Mammary epithelial cell (primary cell): ENCODE measurements at places on chromosomes 1 and 21. TPM values are rescaled to one million over a fixed set of nuclear protein-coding genes. Genes with fewer than 3 reads are reported as not detected.

CIART gene
- 7.7 and 8.1 TPM in 2 replicates for total RNA-seq

AADACL3 gene
- total RNA-seq = not detected in 2 replicates

PIGR gene
- total RNA-seq = 10.7 TPM

NUP210L gene
- total RNA-seq = not detected in 2 replicates

SLC44A3 gene
- total RNA-seq = 4.4 and 6.4 TPM in 2 replicates

DYNLT5 gene
- not detected for total RNA-seq

CTH gene
- total RNA-seq = 6.2 and 13.5 TPM in 2 replicates

FAM78B gene
- 0.33 TPM for total RNA-seq

MEGF6 gene
- total RNA-seq = 0.53 and 0.82 TPM in 2 replicates

LRRC38 gene
- not detected in 2 replicates for total RNA-seq

SPRR5 gene
- 0.43 and 0.78 TPM in 2 replicates for total RNA-seq

FALEC gene
- total RNA-seq = not detected in 2 replicates

KIF17 gene
- 0.99 and 2.2 TPM in 2 replicates for total RNA-seq

CHML gene
- 11.0 and 15.0 TPM in 2 replicates for total RNA-seq

PRDM16 gene
- total RNA-seq = 0.45 TPM in 1 of 2 replicates, not detected in the other

RPAP2 gene
- total RNA-seq = 10.7 TPM

IL20 gene
- not detected in 2 replicates for total RNA-seq

NOS1AP gene
- 1.2 TPM for total RNA-seq

EDN2 gene
- total RNA-seq = 0.45 and 0.56 TPM in 2 replicates
